ENCODE measurements at places on chromosomes 1 and 21.

DNA sequence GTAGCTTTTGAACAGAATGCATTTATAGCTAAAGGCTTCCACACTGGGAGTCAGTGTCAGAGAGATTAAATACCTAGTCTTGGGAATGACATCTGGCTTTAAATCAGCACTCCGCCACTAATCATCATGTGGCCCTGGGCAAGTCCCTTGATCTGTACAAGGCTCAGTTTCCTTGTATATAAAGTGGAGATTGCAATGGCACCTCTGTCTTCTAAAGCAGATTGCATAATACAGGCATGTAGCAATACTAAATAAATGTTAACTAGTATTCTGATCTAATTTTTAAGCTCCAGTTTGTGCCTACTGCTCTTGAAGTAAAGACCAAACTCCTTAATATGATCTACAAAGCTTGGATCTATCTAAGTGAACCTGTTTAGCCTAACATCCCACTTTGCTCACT, 249.4 kb downstream of the PLPP3 start:
- no peak for DNase-seq

DNA sequence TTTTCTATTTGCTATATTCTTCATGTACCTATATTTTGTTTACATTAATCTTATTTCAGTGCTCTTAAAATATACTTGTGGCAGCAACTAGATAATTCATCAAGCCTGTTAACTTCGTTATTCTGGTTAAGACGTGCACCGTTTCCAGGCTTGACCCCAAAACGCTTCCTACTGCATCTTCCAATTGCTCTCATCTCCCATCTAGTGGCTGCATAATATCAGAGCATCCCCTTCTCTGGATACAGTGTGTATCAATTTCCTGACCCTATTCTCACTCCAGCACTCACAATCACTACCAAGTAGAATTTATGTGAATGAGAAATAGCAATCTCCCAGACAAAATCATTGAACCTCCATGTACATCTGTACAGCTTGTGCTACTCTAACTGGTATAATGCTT, 1280.3 kb upstream of the B3GALT2 start:
- DNase-seq, result no peak

- DNase-seq, result peak; percentile 27
Observed at GRCh38 chr1:26786437-26787380, 1.0 kb upstream of the PIGV start.

DNA sequence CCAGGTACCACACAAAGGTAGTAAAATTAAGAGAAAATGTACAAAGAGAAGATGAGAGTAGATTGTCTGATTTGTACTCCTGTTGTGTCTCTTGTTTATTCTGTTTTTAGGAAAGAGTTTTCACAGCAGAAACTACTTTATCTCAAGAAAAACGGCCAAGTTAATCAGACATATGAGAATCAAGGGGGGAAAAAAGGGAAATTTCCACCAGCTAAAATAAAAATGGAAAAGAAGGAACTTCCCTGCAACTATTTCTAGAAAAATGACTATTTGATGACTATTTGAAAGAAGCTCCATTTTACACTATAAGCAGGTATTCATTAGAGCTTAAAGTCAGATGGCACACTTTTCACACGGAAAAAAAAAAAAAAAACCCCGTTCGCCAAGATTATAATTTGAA, 56.5 kb downstream of the EPRS1 start:
- no peak for DNase-seq

GRCh38 chr1:72892461-72892860, 610.1 kb upstream of the NEGR1 start:
- DNase-seq, result no peak

- DNase-seq, result no peak
Observed at GRCh38 chr1:71587961-71588360, 507.1 kb upstream of the ZRANB2 start.

GRCh38 chr21:31604591-31605190, 54.8 kb upstream of the SOD1 start:
- DNase-seq, result peak; percentile 48

DNA sequence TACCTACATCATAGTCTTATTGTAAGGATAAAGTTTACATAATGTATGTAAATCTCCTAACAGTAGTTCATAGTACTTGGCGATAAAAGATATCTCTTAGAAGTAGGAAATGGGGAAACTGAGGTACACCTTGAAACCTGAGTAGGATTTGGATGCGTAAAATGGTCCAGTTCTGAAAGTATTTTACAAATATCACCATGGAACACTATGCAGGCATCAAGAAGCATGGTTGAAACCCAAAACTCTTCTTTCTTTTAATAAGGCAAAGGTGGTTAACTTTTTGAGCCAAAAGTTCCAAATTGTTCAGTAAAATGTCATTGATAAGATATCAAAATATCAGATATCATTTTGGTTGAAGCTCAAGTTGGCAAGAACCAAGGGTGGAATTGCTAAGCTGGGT, 46.0 kb downstream of the ROR1 start:
- no peak for DNase-seq

DNA sequence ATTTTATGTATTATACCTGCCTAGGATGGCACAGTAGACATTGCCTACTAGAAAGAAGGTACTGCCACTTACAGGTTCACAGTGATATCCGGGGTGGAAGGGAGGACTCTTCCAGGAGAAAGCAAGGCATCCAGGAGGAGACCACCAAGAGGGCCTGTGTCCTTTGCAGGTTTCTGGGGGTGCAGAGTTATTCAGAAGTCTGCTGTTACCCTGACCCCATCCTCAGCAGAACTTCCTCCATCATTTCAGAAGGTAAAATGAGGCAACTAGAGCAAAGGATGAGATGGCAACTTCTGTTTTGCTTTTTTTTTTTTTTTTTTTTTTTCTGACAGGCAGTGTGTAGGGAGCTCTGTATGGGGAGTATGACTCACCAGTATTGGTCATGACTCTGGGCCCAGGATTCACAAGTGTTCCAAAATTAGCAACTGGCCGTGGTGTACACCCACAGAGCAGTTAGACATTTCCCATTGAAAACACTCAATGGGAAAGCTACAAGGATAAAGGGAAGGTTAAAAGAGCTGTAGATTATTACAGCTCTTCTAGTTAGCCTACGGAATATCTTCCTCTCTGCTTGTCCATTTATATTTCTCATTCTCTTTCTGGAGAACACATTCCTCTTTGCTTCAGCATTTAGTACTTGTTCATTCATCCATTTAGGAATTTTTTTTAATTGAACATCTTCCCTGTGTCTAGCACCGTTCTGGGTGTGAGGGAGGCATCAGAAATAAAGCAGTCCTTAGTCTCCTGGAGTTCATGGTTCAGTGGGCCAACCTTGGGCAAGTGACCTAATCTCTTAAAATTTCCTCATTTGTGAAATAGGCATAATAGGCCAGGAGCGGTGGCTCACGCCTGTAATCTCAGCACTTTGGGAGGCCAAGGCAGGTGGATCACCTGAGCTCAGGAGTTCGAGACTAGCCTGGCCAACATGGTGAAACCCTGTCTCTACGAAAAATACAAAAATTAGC, 50.5 kb upstream of the PPP2R5A start:
- peak; percentile 14 for DNase-seq

GRCh38 chr1:81231729-81232038, 569.0 kb upstream of the ADGRL2 start:
- no peak for DNase-seq

DNA sequence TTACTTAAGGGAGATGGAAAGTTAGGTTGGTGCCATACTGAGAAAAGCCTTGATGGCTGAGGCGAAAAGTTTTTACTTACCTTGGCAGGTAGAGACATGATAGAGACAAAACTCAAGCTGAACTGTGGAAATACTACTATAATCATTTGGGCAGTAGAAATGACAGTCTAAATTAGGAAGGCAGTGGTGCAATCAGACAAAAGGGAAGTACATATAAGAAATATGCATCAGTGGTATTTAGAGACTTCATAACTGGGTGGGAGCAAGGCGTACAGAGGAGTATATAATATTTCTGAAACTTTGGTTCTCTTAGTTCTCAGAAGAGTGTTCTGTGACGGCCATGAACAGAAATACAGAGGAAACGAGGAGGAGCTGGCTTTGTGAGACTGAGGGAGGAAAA, 2.4 kb upstream of the CEP350 start:
- no peak for DNase-seq

GRCh38 chr1:22371408-22371807, 80.2 kb upstream of the ZBTB40 start:
- no peak for DNase-seq

DNA sequence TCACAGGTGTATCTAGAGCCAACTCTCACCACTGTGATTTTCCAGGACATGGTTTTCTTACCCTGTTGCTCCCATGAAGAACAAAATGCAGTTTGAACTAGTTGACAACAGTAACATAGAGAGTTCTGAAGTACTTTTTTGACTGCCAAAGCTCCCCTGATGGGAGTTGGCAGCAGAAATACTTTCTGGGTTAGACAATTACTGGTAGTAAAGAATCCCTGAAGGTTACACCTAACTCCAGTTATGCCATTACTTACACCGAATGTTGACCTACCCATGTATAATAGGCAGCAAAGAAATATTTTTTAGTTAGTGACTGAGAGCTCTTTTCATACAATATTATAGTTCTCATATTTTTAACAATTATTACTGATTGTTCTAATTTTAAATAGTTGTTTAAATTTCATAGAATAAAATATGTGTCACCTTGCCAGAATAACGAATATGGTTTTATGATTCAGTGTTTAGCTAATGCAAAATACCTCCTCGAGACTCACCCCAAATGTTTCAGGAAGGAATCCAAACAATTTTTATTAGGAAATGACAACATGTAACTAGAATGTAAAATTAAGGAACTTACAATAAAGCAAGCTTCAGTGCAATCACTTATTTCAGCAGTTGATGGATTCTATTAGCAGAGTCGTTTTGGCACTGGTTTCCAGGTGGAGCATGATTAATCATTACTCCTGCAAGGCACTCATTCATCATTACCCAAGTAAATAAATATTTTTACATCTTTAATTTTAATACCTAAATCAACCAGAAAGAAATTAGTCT, 237.6 kb downstream of the MRPL39 start:
- no peak for DNase-seq

DNA sequence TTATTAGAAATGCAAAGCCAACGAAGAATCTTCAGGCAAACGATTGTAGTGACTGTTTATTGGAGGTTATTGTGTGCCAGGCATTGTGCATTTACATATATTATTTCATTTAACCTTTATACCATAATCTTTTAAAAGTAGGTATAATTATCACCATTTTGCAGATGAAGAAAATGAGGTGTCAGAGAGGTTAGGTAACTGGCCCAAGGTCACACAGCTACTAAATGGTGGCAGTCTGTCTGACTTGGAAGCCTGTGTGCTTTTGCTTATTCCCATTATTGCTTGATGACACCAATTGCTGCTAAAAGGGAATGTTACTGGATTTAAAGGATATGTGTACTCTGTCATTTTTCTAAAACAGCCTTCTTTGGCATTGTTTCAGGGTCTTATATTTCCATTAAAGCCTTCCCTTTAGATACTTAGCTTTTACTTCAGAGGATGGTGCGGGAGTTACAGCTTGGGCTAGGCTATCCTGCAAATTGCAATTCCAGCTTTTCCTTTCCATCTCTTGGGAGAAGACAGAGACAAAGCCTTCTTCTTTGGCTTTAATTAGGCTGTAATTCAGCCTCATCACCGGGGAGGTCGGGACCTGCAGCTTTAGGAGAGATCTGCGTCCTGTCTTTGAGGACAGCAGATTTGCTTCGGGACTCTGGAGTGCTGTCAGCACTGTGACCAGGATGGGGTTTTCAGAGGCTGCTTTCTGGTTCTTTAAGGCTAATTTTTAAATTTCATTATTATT, 37.4 kb upstream of the ERRFI1 start:
- DNase-seq, result no peak

DNA sequence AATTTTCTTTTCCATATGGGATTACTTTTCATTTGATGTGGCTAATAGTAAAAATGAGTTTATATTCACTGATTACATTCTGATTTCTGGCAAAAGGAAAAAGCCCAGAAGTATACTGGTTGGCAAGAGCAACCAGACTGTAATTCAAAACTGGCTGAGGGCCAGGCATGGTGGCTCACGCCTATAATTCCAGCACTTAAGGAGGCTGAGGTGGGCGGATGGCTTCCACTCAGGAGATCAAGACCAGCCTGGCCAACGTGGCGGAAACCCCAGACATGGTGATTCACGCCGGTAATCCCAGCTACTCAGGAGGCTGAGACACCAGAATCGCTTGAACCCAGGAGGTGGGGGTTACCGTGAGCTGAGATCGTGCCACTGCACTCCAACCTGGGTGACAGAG, 14.5 kb downstream of the SYT11 start:
- DNase-seq, result no peak

DNA sequence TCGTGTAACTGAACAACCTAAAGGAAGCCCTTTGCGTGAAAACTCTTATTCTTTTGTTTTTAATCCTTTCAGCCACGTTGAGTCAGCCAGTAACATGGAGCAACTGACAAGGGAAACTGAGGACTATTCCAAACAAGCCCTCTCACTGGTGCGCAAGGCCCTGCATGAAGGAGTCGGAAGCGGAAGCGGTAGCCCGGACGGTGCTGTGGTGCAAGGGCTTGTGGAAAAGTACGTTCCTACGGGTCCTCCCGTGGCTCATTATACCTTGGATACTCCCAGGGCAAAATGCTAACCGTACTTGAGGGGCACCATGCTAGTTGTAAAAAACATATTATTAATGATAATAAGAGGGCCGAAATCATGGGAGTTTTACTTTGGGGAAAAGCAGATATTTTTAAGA, 49.4 kb downstream of the LAMC2 start:
- DNase-seq, result no peak

- DNase-seq, result no peak
Observed at GRCh38 chr1:221801773-221802516, 60.1 kb upstream of the DUSP10 start.

DNA sequence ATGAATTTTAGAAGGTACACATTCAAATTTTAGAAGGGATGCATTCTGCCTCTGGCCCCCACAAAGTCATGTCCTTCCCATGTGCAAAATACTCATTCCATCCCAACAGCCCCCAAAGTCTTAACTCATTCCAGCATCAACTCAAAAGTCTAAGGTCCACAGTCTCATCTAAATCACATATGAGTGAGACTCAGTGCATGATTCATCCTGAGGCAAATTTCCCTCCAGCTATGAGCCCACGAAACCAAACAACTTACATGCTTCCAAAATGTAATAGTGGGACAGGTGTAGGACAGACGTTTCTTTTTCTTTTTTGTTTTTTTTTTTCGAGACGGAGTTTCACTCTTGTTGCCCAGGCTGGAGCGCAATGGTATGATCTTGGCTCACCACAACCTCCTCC, 12.5 kb upstream of the WNT2B start:
- DNase-seq, result no peak

DNA sequence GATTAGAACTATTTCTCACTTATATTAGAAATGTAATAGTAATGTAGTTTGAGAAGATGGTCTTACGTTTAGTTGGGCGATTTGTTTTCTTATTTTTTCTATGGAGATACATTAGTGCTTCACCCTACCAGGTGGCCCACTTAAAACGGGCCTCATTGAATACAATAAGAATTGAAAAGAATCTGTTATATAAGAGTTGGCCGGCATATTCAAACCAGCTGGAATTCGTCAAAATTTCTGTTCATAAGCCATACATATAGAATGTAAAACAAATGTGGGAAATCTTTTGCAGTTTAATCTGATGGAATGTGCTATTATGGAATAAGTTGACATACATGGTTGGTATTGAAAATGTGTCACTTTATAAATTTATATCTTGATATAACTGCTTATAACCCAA, 96.4 kb upstream of the C1orf105 start:
- DNase-seq, result no peak

Data from natural killer cell (primary cell).